ENCODE measurements at places on chromosomes 5 and 9. TPM values are rescaled to one million over a fixed set of nuclear protein-coding genes. Genes with fewer than 3 reads are reported as not detected.

Gene IGIP
- total RNA-seq, result 34.7 TPM

- DNase-seq, result no peak
Observed at GRCh38 chr5:160105686-160106360, 13.4 kb downstream of the PWWP2A start.

DNA sequence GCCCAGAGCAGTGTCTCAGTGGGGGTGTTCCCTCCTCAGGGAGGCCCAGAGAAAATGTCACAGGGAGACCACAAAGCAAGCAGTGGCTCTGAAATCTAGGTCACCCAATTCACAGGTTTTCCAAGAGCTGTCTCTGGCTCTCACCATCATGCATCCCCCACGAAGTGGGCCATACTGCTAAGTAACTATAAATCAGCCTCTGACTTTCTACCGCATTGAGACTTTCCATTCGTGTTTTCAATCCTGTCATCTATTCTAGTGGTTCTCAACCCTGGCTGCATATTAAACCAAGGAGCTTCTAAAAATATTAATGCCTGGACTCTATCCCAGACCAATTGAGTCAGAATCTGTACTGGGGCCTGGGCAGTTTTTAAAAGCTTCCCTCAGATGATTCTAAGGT lies 2.0 kb upstream of the C1QTNF3 start:
- DNase-seq, result no peak

DNA sequence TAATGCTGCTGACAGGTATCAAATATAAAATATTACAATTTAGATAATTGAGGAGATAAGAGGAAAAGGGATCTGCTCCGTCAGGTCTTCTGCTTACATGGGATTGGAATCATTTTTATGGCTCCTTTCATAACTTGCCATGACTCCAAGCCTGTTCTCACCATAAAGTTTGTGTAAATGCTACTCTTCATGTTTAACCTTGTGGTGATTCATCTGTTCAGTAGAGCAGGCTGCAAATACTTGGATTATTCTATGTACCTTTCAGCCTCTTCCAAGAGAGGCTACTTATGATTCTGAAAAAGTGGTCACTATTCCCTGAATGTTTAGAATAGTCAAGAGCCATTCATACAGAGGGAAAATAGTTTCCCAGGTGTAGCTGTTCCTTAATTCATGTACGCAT lies 66.9 kb downstream of the SLC44A1 start:
- DNase-seq, result no peak

DNA sequence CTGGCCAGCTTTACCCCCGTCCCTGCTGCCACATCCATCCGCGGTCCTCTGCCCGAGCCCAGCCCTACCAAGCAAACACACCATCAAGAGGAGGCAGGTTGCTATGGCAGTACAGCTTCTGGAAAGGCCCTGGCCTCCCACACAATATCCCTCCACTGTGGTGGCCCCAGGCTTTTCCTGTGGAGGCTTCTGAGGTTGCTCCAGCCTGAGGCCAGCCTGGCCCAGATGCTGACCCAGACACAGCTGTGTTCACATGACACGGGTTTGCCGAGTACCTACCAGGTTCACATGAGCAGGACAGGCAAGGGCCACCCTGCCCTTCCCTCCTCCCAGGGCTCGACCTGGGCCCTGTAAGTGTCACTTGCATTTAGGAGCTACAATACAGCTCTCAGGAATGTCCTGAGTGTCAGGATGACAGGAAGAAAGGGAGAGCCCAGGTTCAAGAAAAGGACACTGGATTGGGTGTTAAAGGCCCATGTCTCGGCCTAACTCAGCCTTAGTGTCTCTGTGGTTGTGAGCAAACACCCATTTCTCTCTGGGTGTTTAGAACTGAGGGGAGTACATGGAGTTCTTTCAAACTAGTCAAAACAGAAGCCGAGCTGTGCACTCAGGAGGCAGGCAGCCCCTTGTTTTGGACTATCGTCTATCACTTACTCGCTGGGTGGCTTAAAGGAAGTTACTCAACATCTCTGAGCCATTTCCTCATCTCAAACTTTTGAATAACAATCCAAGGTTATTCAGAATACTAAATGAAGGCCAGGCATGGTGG lies 40.2 kb downstream of the NAIF1 start:
- DNase-seq, result no peak
